ENCODE measurements at places on chromosomes 2 and 18. TPM values are rescaled to one million over a fixed set of nuclear protein-coding genes. Genes with fewer than 3 reads are reported as not detected.
A peak's percentile ranks its signal among the peaks of the same experiment; 100 is the strongest.

GRCh38 chr2:197378494-197379307 lies 56.1 kb downstream of the SF3B1 start:
- peak; percentile 69 for DNase-seq

- no peak for DNase-seq
These were observed 80.4 kb downstream of the CHST9 start for GRCh38 chr18:27104743-27105142.

DNA sequence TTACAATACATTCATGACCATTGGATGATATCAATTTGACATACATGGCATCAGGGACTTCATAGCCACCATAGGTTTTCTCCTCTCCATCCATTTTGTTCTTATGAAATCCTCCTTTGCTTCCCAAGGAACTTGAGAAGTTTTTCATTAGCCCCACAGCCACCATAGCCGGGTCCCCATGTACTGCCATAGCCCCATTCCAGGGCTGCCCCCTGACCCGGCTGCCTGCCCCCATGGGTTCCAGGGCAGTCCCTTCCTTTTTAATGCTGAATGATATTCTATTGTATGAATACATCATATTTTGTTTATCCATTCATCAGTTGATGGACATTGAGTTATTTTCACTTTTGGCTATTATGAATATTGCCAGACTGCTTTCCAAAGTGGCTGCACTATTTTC lies 20.4 kb downstream of the ATP6V1B1 start:
- no peak for DNase-seq

- DNase-seq, result peak; percentile 45
These were observed 1.9 kb upstream of the STAT4 start for GRCh38 chr2:191152482-191153240.

DNA sequence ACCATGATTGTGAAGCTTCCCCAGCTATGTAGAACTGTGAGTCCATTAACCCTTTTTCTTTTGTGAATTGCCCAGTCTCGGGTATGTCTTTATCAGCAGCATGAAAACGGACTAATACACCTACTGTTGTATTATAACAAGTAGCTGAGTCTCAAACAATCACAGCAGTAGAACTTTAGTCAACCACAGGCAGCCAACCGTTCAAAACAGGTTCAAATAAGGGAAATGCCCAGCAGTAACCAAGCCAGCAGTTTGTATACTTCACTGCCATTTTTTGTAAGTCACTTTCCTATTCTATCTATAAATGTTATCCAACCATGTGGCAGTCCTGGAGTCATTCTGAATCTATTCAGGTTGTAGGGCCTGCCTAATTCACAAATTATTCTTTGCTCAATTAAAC lies 1560.6 kb upstream of the SLC39A10 start:
- DNase-seq, result no peak

- peak; percentile 9 for DNase-seq
These were observed 78.2 kb downstream of the MYL12B start for GRCh38 chr18:3340015-3340681.

GRCh38 chr2:67378555-67378954 lies 18.6 kb upstream of the ETAA1 start:
- DNase-seq, result no peak

DNA sequence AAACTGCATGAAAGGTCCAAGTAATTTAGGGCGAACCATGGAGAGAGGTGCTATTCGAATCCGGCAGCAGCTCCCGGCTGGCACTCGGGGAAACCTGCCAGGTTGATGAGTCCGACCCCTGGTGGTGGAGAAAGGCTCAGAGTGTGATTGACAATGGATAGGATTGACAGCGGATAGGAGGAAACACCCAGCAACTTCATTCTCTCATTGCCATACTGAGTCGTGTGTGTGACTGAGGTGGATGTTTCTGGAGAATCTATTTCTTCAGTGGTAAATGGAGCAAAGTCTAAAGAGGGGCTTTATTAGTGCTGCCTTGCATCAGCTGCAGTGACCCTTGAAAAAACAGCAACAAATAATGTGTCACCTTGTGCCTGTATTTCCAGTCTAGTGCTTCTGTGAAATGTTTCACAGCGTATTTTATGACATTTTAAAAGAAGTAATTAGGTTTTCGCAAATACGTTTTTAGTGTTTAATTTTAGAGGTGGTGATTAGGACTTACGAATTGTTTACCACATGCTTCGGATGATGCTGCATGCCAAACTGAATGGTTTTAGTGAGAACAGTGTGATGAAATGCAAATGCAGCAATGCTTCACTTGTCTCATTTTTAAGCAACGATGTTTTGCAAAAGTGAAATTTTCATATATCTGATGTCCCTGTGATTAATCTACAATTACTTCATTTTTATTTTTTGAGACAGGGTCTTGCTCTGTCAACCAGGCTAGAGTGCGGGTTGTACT lies 102.0 kb downstream of the DCDC2C start:
- DNase-seq, result peak; percentile 35

DNA sequence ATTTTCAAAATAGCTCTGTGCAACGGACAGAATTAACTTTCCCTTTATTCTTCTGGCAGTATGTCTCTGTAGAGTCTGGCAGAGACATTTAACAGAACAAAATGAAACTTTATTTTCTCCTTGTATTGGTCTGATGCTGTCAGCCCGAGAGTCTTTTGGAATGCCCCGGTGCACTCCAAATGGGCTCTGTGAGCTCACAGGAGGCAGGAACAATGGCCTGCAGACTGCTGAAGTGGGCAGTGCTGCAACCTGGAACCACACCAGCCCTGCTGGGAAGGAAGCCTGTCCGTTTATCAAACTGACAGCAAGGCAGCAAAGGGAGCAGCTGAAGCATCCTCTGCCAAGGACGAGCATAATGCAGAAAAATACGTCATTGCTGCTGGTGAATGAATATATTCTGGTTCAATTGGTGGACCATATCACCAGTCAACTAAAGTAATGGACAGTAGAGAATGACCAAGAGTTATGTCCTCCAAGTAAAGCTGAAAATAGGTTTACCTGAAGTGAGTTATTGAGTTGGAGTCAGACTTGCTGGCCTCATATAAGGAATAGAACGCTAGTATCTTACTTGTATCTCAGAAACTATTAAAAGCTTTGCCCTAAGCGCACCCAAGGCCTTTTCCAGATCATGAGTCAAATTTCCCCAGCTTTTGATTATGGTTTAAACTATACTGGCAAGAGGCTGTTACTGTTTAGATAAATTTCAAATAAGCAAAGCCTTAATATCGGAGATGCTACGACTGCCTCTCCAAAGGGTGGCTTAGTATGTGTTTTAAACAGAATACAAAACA lies 207.6 kb upstream of the TANK start:
- peak; percentile 42 for DNase-seq

DNA sequence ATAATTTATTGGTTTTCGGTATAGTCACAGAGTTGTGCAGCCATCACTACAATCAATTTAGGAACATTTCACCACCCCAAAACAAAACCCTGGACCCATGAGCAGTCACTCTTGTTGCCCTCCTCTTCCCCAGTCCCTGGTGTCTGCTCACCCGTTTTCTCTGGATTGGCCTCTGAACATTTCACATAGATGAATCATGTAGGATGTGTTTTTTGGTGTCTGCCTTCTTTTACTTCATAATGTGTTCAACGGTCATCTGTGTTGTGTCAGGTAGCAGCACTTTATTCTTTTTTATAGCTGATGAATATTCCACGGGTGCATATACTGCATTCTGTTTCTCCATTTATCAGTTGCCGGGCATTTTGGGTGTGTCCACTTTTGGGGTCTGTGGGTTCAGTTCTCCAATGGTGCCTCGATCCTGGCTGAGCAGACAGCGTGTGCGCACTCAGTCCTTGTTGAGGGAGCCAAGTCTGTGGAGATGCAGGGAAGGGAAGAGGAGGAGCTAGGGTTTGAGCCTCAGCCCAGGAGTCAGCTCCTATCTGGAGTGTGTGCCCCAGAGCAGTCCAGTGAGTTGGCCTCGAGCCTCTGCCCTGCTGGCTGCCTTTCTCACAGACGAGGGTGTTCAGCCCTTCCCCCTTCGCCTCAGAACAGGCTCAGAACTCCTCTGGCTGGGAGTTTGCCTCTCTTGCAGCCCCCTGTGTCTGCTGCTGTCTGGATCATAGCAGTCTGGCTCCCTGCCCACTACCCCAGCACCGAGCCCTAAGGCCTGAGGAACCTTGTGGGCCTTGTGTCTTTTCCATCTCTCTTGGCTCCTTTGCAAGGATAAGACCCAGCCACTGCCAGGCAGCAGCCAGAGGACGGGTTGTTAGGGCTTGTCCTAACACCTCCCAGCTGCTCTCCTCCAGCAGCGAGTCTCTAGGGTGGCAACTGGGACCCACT lies 18.0 kb downstream of the C2orf74 start:
- DNase-seq, result peak; percentile 22

- peak; percentile 78 for DNase-seq
These were observed 19.5 kb downstream of the NFE2L2 start for GRCh38 chr2:177245010-177245422.

GRCh38 chr2:178304333-178304732 lies 110.0 kb downstream of the OSBPL6 start:
- DNase-seq, result no peak

GRCh38 chr2:27651056-27651455 lies 12.4 kb downstream of the SUPT7L start:
- no peak for DNase-seq

GRCh38 chr2:148999451-148999921 lies 39.0 kb upstream of the LYPD6B start:
- DNase-seq, result no peak

GRCh38 chr2:77831898-77832297 lies 309.7 kb upstream of the LRRTM4 start:
- DNase-seq, result no peak

DNA sequence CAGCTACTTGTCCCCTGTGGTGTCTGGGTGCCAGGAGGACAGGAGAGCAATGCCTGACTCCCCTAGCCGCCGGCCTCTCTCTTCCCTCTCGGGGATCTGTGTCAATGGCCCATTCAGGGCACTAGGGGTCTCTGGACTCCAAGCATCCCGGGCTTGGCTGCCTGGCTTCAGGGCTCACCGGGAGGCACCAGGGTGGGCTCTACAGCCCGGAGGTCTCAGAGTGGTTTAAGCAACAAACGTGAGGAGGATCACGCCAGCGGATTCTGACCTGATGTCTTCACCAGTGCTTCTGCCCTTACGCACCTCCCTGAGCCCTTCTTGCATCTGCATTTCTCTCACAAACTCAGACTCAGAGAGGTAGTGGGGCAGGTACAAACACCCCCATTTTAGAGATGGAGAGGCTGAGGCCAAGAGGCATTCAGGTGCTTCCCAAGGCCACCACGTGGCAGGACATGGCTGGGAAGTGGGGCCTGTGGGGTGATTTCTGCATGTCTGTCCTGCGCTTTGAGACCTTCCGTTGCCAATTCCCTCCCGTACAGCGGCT lies 243.0 kb downstream of the CELF4 start:
- peak; percentile 63 for DNase-seq

- no peak for DNase-seq
These were observed 50.8 kb downstream of the PIAS2 start for GRCh38 chr18:46866523-46866922.

DNA sequence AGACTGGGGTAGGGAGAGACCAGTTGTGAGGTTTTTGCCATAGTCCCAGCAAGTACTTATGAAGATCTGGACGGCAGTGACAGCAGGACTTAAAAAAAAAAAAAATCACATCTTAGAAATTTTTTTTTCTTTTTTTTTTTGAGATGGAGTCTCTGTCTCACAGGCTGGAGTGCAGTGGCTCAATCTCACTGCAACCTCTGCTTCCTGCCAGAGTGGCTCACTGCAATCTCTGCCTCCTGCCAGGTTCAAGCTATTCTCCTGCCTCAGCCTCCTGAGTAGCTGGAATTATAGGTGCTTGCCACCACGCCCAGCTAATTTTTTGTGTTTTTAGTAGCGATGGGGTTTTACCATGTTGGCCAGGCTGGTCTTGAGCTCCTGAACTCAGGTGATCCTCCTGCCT lies 22.4 kb upstream of the STAT4 start:
- DNase-seq, result no peak

- no peak for DNase-seq
These were observed 201.6 kb downstream of the SETBP1 start for GRCh38 chr18:44882163-44882868.

GRCh38 chr2:27915191-27915590 lies 24.7 kb downstream of the BABAM2 start:
- DNase-seq, result no peak

DNA sequence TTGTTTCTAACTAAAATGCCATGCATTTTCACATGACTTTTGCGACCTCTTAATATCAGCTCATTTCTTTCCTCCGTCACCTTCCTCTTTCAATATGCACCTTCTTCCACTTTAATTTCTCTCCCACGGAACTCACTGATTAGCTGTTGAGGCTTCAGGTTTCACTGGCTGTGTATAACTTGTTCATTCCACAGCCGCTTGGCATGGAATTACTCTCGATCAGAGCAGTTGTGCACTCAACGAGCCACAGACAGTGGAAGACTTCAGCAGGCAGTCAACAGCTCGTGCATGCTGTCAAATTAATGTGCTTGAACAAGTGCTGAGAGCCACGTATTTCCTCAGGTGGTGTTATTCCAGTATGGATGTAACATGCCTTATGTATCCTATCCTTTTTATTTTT lies 491.2 kb upstream of the DDX18 start:
- DNase-seq, result no peak

DNA sequence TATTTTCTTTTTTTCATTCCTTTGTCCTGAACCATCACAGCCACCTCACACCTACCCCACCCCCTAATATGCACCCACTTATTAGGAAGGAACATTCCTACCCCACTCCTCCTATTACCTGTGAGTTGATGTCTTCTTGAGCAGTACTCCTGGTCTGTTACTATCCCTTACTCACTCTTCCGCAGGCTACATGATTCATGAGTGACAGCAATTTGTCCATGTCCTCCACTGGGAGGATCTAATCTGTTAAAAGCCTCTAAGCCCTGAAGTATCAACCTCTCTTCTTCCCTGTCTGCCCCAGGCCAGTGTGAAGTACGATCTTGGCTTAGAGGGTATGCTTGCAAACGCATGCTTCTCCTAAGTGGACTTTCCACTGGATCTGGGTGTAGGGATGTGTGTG lies 75.6 kb upstream of the RFX8 start:
- DNase-seq, result no peak

DNA sequence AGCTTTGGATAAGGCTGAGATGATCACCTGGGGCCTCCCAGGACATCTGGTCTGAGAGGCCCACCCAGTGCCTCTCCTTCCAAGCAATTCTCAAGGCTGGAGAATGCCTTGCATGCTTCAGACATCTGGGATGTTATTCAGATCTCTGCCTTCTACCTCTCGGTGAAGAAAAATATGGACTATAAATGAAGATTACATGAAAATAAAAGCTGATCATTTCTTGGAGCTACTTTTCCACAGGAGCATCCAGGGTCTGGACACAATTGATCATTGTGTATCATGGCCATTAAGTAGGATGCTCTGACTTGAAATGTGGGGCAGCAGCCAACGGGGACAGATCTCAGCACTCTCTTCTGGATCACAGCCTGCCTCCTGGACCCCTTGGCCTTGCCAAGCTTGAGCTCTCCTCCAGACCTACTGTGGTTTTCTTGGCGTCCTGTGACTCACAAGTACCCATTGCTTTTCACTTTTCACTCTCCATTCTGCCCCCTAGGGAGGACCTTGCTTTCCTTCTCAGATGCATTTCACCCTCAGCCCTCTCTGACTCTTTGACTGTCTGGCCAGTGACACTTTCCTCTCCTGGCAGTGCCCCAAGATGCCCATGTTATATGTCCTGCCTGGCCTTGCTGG lies 203.1 kb downstream of the INSIG2 start:
- DNase-seq, result no peak

The STARD6 gene
- total RNA-seq, result not detected

The LAMA3 gene
- total RNA-seq, result 15.9 TPM

The PLCD4 gene
- 4.7 TPM for total RNA-seq

The CELF4 gene
- total RNA-seq, result not detected

The XPO1 gene
- total RNA-seq, result 186 TPM

The ABCG5 gene
- not detected for total RNA-seq

The CLEC4F gene
- total RNA-seq, result 0.34 TPM

The TIGD1 gene
- total RNA-seq, result 1.5 TPM

The PRKRA gene
- 36.8 TPM for total RNA-seq
